HCEC 1CT (cell line): ENCODE measurements at places on chromosomes 2 and 18.

GRCh38 chr2:127137225-127137624, 30.3 kb upstream of the BIN1 start:
- no peak for DNase-seq

- DNase-seq, result no peak
Observed at GRCh38 chr18:30481871-30482270, 560.7 kb downstream of the DSC3 start.

DNA sequence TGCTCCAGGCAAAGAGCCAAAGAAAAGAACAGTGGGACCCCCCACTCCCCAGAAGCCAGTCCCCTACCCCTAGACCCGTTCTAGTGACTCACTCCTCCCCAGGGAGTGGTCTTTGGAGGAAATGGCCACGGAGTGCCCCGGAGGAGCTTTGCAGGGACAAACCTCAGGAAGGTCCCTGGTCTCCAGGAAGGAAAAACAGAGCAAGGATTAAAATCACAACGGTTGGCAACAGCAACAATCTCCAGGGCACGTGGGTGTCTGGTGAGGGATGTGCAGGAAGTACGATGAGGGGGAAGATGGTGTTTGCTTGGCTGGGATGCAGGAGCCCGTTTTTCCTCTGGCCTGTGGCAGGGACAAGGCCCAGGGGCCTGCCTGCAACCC, 135.0 kb downstream of the SMAD2 start:
- DNase-seq, result no peak

DNA sequence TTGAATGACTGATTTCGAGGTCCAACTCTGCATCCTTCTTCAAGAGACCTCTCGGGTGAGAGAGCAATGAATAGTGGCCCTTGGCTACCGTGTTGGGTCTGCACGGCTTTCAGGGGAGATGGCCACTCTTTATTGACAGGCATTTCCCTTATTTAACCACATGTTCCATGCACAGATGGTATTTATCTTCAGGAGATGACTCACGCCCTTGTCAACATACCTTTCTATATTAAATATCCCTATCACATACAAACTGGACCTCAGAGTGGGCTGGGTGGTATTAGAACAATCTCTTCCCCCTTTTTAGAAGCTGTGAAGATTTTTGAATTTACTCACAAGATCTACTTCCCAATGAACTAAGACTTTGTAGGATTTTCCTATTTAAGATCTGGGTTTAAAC, 109.6 kb upstream of the CDC42EP3 start:
- peak; percentile 96 for DNase-seq

DNA sequence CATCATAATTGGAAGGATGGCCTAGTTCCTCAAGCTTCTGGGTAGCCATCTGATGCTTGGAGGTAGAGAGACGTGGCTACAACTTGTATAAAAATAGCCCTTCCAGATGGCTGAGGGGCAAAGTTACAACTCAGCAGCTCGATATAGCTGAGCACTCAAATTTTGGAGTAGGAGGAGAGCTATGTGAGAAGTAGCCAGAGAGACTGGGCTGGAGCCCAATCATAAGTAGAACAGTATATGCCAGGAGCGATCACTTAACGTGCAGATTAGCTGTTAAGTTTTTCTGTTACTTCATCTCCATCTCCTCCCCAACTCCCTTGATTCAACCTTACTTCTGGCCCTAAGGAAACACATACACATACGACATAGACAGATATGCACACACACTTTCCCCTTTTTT, 28.8 kb downstream of the CNRIP1 start:
- DNase-seq, result no peak
